ENCODE measurements at places on chromosomes 7 and 10.

GRCh38 chr7:22438994-22439393 is 61.0 kb downstream of the STEAP1B start:
- no peak for DNase-seq

GRCh38 chr7:143419880-143420279 is 11.2 kb upstream of the EPHA1 start:
- no peak for DNase-seq

- no peak for DNase-seq
These were observed 3.7 kb upstream of the ZNF800 start for GRCh38 chr7:127396184-127396583.

GRCh38 chr10:119252051-119252465 is 44.7 kb downstream of the GRK5 start:
- DNase-seq = no peak

- DNase-seq = no peak
These were observed 18.7 kb upstream of the PCBD1 start for GRCh38 chr10:70906953-70907636.

DNA sequence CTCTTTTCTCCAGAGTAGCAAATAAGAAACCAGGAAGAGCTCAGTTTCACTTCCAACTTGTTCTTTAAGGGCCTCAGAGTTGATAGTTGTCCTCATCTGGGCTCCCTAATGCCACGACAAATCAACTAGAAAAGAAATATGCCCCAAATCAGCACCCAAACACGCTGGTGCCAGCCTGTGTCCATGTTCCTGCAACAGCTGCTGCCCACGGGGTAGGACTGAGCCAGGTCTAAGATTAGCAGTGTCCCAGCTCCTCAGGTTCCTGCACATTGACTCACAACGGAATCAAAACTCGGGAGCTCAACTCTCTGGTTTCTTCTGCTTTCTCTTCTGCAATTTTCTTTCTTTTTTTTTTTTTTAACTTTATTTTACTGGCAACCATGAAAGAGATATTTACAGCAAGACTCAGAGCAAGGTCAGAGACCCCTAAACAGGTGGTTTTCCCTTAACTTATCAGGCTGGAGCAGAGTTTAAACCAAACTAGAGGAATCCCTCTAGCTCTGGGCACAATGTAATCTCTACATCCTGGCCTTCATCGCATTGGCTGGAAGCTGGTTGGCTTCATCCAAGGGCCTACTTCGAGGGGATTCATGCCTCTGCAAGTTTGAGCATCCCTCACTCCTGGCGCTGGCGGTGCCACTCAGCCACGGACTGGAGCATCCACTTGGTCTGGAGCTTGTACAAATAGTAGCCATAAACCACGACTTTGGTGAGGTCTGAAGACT is 126.1 kb downstream of the PFKFB3 start:
- peak; percentile 43 for DNase-seq

- no peak for DNase-seq
These were observed 137.5 kb downstream of the LRRN3 start for GRCh38 chr7:111228437-111228836.

DNA sequence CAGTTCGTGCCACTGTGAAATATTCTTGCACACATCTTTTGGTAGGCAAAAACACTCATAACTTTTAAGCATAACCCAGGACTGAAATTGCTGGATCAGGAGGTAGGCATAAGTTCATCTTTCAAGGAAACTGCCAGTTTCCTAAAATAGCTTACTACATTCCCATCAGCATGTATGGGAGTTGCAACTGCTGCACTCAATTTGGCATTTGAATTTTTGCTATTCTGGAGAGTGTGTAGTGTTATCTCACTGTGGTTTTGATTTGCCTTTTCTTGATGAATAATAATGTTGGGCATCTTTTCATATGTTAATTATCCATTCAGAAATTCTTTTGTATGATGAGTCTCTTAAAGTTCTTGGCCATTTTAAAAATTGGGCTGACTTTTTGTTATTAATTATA is 95.2 kb downstream of the ORC5 start:
- DNase-seq = no peak

GRCh38 chr10:14683256-14683655 is 91.4 kb downstream of the FAM107B start:
- DNase-seq = no peak

- DNase-seq = no peak
These were observed 6.5 kb downstream of the NACAD start for GRCh38 chr7:45082031-45082830.

- peak; percentile 57 for DNase-seq
These were observed 1.3 kb downstream of the LSMEM1 start for GRCh38 chr7:112481833-112482670.

GRCh38 chr7:32958046-32959025 is 1.1 kb downstream of the FKBP9 start:
- no peak for DNase-seq

- no peak for DNase-seq
These were observed 5.2 kb downstream of the HMX3 start for GRCh38 chr10:123140983-123141390.

DNA sequence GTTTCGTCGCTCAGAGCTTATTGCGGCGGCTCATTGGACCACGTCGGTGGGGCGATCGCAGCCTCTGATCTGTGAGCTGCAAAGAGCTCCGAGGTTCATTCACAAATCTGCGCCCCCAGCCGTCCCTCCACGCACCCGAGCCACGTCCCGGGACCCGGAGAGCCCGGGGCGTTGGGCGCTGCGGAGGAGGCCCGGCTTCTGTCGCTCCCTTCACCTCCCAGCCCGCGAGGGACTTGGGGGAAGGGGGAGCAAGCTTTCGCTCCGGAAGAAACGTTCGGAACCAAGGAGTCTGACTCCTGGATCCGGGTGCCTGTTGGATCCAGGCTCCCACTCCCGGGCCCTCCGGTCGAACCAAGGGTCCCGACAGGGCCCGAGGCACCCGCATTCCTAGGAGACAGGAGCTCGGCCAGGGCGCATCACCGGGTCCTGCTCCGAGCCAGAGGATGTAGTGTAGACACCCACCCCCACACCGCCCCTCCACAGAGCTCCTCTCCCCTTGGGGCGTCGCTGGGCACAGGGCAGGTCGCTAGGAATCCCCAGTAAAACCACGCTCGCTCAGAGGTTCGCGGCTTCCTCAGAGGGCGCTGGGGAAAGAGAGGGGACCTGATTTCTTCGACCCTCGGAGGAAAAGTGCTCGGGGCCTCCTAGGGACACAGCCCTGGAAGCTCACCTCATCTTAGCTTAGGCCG is 7.9 kb upstream of the EN2 start:
- DNase-seq = no peak

GRCh38 chr7:92044148-92044547 is 90.1 kb downstream of the CYP51A1 start:
- DNase-seq = no peak

DNA sequence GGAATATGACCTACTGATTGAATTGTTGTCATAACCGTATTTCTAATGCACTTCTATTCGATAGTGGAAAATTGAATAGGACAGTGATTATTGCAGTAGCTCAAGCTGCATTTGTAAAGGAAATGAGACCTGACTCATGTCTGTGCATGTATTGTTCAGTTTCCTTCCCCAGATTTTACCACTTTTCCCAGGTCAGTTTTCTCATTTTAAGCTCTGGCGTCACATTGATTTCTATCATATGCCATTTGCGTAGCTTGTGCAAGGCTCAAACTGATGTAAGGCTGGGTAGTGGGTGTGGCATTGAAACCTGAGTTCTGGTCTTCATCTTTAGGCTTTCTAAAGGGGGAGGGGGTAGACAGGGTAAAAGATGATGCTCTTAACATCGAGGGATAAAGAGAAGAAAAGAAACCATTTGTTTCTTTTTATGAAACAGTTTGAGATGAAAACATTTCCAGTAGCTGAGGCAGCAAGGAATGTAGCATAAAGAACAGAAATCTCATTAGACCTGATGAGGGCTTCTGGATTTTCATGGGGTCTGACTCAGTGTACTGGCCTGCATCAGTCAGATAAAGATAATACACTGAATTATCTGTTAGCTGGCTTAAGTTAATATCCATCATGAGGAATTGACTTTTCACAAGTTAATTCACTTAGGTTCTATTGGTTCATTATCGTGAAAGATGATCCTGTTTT is 182.3 kb upstream of the CDCA7L start:
- DNase-seq = no peak

GRCh38 chr7:41478187-41478586 is 224.7 kb downstream of the INHBA start:
- no peak for DNase-seq

DNA sequence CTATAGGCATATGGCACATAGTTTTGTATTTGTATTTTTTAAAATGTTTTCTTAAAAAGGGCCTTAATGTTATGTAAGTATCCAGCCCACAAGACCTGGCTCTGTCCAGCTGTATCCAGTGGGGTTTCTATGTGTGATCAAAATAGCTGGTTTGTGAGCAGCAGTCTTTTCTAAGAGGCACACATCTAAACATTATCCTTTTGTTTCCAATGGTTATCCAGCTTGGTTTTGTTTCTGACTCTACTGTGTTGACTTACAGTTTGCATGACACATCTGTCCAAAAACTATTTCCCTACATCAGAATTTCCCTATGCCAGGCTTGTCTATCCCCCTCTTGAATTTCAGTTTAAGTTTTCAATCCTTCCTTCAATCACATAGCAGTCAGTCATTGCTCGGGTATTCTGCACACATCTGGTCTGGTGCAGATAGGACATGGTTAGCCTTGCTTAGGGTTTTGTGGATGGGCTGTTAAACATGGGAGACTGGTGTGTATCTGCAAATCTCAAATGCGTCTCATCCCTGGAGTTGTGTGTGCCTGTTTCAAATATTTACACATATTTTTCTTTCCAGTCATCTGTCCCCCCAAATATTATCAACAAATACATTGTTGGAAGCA is 104.2 kb downstream of the SAMD9 start:
- DNase-seq = no peak

DNA sequence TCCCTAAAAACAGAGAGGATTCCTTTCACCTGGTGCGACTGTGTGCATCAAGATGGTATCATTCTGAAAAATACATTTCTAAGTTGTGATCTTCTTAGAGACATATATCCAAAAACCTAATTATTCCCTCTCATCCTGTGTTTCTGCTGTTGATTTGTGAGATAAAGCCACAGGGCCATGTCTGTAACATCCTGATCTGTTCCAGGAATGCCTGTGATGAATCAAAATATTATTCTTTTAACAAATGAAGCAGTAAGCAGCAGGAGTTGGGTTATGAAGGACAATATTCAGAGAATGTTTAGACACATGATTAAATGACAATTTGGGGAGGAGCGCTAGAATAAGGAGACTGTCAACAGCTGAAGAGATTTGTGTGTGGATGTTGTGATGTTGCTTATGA is 731.4 kb downstream of the KCNMA1 start:
- no peak for DNase-seq

DNA sequence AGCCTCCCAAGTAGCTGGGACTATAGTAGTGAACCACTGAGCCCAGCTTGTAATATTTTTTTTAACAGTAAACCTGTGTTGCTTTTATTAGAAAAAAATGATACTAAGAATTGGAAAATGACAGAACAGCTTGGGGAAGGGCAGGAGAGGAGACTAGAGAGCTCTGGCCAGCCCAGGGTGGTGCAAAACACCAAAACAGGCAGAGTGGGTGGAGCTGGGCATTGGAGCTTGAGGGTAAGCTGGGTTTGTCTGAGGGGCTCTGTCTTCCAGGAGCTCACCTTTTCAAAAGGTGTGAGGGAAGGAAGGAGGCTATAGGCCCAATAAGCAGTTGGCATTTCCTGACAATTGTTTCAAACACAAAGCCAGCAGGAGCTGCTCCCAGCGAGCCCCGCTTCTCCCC is 75.2 kb upstream of the DUSP5 start:
- no peak for DNase-seq

DNA sequence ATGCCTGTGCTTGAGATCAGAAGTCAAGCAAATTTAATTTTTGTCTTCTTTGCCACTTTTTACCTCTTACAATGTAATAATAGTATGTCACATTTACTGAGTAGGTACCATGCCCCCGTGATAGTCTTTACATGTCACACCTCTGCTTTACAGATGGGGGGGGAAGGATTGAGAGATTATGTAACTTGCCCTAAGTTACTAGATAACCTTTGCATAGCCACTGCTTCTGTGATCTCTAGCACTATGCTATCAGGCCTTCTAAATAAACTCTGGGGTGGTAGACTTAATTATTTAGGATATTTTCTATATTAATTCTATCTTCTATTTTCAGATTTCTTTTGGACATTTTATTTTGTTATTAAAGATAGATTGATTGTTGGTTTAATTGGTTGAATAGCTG is 514.4 kb downstream of the SUGCT start:
- DNase-seq = no peak

DNA sequence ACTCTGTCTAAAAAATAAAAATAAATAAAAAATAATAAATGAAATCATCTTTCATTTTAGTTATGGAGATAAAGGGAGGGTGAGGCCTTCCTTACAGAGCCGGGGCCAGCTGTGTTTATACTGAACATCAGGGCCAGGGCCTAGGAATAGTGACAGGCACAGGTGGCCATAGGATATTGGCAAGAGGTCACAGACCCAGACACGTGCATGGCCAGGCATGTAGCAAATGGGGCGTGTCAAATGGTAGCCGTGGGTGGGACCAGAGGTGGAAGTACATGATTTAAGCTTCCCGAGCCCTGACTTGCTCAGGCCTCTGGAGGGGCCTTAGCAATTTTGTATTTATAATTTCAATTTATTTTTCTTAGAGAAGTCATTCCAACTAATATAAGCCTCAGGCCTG is 353.0 kb downstream of the ANKRD30A start:
- DNase-seq = no peak

DNA sequence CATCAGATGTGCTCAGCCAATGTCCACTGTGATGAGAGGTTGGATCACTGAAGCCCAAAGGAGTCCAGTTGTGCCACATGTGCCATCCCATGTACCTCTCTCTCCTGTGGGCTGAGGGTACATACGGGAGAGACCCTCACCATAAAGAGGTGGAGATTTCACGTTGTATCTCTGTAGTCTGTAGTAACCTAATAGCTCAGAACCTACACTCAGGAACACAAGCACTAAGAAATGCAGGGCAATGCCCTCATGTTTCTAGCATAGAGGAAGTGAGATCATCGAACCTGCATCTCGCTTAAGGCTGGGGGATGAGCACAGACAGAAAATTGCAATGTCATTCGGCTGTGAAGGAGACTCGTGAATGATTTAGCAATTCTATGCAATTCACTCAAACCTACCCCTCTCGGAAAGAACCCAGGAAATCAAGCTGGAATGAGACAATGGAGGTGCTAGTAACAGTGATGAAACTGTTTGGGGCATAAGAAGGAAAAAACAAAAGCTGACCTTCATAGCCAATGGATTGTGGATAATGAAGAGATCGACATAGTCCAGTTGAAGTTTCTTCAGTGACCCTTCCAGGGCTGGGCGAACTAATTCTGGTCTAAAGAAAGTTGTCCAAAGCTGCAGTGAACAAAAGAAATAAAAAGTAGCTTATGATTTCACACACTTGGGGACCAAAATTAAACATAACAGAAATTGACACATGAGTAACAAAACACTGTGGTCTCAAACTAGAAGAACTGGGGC is 80.3 kb upstream of the UCN3 start:
- no peak for DNase-seq

GRCh38 chr7:123397746-123398338 is 136.6 kb downstream of the IQUB start:
- no peak for DNase-seq

- DNase-seq = no peak
These were observed 171.3 kb downstream of the FZD1 start for GRCh38 chr7:91435381-91436059.
